ENCODE measurements at places on chromosomes 5 and 9.

GRCh38 chr9:83070261-83070660 lies 7.3 kb upstream of the RASEF start:
- no peak for DNase-seq

DNA sequence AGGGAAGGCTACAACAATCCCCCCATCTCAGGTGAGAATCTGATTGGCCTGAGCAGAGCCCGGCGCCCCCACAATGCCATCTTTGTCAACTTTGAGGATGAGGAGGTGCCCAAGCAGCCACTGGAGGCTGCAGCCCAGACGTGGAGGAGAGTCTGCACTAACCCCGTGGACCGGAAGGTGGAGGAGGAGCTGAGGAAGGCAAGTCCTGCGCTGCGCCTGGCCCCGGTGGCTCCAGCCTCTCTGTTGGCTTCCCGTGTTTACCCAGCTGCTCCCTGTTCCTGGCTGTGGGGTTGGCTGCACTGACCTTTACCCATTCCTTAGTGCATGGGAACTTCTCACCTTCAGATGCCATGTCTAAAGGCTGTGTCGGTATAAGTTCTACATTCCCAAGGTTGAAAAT lies 11.0 kb upstream of the CEL start:
- DNase-seq: no peak

- DNase-seq: no peak
Measured at GRCh38 chr9:83930881-83931280, 9.6 kb upstream of the KIF27 start.

DNA sequence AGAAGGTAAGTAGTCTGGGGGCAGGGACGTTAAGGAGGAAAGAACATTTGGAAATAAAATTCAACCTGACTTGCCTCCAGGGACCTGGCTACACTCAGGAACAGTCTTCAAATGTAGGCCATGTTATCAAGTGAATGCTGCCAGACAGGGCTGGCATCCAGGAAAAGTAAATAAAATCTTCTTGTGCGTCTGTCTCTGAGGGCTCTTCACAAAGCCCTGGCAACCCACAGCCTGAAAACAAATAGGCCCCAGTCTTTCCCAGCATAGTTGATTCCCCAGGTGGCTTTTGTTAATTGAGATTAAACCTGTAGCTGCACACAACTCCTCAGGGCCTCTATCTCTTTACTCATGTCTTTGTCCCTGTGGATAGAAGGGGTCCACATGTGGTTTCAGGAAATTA lies 55.4 kb downstream of the STK32A start:
- DNase-seq: no peak

DNA sequence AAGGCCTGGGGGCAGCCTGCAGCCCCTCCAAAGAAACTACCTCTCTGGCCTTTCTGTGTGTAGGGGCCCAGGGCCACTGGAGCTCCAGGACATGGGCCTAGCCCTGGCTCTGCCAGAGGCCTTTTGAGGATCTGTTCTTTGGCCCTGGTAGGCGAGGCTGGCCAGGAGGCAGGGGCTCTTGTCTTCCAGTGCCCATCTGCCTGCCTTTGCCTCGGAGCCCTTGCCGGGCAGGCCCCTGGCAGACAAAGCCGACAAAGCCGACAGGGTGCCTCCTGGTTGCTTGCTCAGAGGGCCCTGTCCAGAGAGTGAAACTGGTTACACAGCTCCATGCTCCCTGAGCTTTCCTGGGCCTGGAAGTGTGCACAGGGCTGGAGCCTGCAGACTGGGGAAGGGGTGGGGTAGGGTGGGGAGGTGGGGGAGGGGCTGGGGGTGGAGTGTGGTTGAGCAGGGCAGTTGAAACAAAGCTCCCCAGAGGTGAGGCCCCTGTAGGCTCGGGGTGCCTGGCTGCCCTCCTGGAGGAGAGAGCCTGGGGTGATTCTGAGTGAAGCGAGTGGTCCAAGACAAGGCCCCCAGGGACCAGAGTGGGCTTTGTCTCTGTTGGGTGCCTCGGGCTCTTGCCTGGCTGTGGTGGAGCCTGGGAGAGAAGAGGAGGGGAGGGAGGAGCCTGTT lies 29.3 kb downstream of the PTPA start:
- DNase-seq: no peak

GRCh38 chr9:79477955-79478771 lies 93.6 kb upstream of the TLE4 start:
- DNase-seq: peak; percentile 30

- no peak for DNase-seq
Measured at GRCh38 chr9:88889386-88889785, 101.9 kb upstream of the S1PR3 start.

DNA sequence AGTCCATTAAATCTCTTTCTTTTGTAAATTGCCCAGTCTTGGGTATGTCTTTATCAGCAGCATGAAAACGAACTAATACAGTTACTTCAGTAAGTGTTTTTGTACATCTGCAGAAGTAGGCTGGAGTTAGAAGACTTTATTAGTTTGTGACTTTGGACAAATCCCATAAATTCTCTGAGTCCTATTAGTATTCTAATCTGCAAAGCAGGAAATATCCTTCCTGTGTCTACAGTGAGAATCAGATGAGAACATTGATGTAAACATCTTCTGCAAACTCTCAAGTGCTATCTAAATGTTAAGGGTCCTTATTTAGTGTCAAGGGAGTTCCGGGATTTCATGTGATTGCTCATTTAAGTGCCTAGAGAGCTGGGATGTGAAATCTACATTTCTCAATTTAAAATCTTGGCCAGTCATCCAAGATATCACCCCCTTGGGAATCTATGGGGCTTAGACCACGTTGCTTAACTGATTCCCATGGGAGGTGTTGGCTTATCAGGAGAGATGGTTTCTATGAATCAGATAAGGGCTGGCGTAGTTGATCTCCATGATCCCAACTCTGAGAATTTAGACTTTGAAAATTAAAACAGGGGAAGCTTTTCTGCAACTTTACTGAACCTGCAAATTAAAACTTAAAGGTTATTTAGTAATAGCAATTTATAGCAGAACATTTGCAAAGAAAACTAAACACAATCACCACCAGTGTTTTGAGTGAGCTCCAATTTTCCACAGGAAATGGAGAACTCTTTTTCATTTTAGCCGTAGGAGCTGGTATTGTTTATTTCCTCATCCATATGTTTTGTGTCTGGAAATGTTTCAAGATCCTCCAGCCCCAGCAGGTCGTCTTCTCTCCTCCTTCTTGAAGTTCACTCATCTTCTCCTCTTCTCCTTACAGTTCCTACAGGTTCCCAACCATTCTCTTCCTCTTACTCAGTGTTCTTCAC lies 241.6 kb upstream of the CD180 start:
- no peak for DNase-seq

DNA sequence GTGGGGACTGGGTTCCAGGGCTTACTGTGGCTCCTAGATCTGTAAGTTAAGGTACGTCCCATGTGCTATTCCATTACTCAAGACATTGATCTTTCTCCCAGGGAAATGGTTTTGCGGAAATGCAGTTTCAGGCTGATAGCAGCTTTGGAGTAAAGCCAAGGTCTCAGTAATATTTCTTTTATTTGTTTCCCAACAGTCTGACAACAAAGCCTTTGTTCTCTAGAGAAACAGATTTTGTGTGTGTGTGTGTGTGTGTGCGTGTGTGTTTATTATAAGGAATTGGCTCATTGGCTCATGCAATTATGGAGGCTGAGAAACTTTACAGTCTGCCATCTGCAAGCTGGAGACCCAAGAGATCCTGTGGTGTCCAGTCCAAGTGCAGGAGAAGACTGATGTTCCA lies 12.1 kb upstream of the POC5 start:
- no peak for DNase-seq

- DNase-seq: no peak
Measured at GRCh38 chr9:88339317-88339716, 48.9 kb upstream of the SPIN1 start.

DNA sequence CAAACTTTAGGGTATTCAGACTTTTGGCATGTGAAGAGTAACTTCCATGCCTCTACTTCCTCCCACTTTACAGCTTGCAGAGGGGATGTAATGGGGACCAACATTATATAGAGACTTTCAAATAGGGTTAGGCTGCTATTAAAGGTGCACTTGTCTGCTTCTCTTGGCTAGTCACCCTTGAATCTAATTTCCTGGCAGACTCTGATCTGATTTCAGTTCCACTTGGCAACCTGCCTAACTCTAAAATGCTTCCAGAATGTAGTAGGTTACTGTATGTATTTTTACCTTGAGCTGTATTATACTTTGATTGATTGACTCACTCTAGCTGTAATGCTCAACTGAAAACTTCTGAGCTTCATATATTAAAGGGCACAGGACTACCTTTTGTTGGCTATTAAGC lies 693.4 kb downstream of the KCTD16 start:
- no peak for DNase-seq

- DNase-seq: no peak
Measured at GRCh38 chr5:142433526-142434321, 108.9 kb upstream of the SPRY4 start.

GRCh38 chr5:152288917-152289595 lies 116.0 kb downstream of the NMUR2 start:
- no peak for DNase-seq

DNA sequence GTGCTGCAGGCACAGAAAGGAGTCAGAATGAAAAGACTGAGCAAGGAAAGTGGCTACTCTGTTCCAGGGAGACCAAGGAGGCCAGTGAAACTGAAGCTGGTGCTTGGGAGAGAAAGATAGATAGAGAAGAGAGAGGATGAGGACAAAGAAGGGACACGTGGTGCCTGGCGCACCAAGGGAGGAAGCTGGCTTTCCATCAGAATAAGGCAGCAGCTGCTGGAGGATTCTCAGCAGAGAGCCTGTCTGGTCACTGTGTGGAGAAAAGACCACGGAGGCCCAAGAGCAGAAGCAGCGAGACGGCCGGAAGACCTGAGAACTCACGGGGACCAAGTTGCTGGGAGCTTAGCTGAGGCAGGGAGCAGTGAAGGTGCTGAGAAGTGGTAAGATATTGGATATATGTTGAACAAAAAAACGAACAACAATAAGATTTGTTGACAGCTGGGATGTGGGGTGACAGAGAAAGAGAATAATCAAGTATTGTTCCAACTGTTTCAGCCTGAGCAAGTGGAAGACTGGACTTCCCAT lies 116.1 kb downstream of the SEMA5A start:
- DNase-seq: no peak

- DNase-seq: no peak
Measured at GRCh38 chr5:151181818-151182523, 24.4 kb upstream of the ANXA6 start.

GRCh38 chr5:112657804-112658203 lies 79.9 kb upstream of the APC start:
- DNase-seq: no peak

DNA sequence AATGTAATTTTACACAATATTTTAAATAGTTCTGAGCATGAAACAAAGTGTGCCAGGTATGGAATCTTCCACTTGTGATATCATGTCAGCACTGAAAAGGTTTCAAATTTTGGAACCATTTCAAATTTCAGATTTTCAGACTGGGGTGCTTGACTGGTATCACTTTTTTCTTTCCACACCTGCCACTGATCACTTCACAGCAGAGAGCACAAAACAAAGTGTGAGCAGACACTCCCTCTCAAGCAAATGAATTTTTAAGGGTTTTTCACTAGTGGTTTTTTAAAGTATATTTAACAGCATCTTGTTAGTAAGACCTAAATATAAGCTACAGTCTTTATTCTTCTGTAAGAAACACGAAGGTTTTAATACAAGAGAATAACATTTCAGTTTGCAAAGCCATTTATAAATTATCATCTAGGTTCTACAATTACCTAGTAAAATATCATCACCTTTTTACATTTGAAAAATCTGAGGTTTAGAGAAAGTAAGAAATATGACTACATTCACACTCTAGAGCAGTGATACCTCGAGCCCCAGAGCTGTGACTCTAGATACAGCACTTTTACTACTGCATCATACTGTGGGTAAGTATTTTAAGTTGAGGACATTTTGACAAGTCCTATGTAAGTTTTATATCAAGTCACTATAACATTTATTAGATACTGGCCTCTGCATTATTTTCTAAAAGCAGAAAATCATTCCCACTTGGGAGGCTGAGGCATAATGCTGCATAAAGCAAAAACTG lies 14.6 kb downstream of the GOLPH3 start:
- no peak for DNase-seq

- DNase-seq: no peak
Measured at GRCh38 chr5:151159649-151160373, 2.2 kb upstream of the ANXA6 start.

- no peak for DNase-seq
Measured at GRCh38 chr5:73783828-73784227, 157.8 kb downstream of the ARHGEF28 start.

- DNase-seq: no peak
Measured at GRCh38 chr5:94505327-94506068, 112.9 kb downstream of the KIAA0825 start.

DNA sequence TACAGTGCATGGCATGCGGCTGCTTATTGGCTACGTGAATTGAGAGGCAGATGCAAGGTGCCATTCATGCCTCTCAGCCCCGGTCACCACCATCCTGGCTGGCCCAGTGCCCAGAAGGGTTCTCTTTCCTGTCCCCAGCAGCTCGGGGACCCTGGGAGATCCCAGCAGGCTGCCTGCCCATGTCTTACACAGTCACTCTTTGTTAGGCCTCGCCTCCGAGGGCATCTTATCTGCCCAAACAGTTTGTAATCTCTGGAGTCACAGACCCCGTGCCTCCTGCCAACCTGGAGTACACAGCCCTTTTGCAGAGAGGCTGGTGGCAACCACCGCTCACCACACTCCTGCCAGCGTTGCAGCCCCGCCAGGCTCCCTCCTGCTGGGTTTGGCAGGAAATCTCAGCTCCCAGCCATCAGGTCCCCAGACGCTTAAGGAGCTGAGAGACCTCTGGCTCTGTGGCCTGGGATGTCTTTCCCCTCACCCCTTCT lies 7.0 kb upstream of the AK1 start:
- no peak for DNase-seq

- DNase-seq: no peak
Measured at GRCh38 chr9:70519912-70520724, 105.7 kb upstream of the KLF9 start.

DNA sequence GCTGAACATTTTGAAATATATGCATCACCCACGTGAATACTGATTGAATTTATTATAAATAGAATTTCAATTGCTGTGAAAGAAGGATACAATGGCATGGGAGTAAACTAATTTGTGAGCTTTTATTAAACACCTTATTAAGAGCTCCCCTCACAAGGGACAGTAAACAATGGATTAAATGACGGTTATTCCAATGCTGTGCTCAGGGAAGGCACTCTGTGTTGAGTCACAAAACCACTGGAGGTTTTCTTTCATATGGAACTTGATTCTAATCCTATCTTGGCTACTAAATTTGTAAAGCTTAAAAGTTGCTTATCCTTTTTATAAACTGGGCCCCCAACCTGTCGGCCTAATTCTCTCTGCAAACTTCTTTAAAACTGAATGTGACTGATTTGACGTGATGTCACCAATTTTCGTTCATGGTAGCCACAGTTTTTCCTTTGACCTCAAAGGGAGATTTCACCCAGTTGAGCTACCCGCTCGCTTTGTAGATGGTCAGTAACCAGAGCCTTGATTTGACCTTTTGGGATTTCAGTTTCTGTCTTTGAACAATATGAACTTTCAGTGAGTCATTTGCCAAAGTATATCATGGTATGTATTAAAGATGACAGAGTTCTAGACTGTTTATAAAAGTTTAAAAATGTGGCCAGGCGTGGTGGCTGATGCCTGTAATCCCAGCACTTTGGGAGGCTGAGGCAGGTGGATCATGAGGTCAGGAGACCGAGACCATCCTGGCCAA lies 61.3 kb upstream of the PIK3R1 start:
- no peak for DNase-seq

GRCh38 chr5:133668458-133668857 lies 56.1 kb upstream of the FSTL4 start:
- DNase-seq: no peak
